Smooth muscle cell of the pulmonary artery (primary cell): ENCODE measurements at places on chromosomes 4 and X. TPM values are rescaled to one million over a fixed set of nuclear protein-coding genes. Genes with fewer than 3 reads are reported as not detected.

SYP gene
- total RNA-seq, result 0.52 and 0.59 TPM in 2 replicates

GPC4 gene
- total RNA-seq, result 0.89 and 3.5 TPM in 2 replicates

RAB40AL gene
- total RNA-seq, result 0.52 and 0.99 TPM in 2 replicates

MAGEB1 gene
- not detected in 2 replicates for total RNA-seq

ADH5 gene
- 140 and 154 TPM in 2 replicates for total RNA-seq

NLRP2B gene
- total RNA-seq, result under 0.01 TPM in 1 of 2 replicates, not detected in the other

RTL3 gene
- total RNA-seq, result 0.07 TPM in 1 of 2 replicates, not detected in the other

CLDN22 gene
- total RNA-seq, result under 0.01 TPM in 1 of 2 replicates, not detected in the other

AMTN gene
- total RNA-seq, result 0.13 TPM in 1 of 2 replicates, not detected in the other

RADX gene
- total RNA-seq, result 1.4 and 4.2 TPM in 2 replicates

SORCS2 gene
- total RNA-seq, result 0.33 and 0.53 TPM in 2 replicates

NDST3 gene
- not detected in 2 replicates for total RNA-seq
